NCI-H1694 (cell line): ENCODE measurements at places on chromosomes 3 and 15.

DNA sequence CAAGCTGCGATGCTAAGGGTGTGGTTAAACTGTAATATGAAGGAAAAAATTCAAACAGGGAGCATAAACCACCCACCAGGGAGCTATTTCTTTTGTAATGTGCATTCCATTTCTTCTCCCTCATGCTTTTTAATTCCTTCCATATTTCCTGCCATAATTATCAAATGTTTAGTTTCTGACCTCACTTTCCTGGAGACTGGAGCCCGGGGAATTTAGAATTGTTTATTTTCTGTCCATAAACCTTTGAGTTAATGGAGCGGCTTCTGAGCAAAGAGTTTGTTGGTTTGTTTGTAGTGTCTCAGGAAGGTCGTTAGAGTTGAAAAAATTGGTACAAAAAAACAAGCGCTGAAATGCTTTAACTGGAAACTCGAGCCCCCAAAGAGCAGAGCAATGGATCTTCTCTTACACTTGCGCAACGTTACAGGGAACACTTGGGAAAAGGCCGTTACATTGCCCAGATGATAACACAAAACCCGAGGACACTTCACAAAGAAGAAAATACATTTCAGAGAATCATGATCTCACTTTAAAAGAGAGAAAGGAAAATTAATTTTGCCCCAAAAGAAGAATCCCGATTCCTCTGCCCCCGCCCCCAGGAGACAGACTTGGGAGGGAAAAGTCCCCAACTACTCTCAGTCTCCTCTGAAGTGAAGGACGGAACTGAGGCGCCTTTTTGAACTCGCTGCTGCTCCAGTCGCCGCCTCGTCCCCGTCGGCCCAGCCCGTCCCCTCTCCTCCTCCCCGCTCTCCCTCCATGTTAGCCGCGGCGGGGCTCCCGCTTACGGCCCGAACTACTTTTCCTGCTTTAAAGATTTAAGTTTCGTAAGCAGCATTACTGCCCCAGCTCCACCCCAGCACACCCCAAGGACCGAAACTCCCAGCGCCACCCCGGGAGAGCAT is 842 bp downstream of the FSTL1 start:
- DNase-seq, result no peak

GRCh38 chr3:25448750-25449692 is 21.0 kb downstream of the RARB start:
- DNase-seq, result no peak

- no peak for DNase-seq
Measured at GRCh38 chr3:67305922-67306321, 307.8 kb downstream of the KBTBD8 start.

GRCh38 chr3:177478170-177478867 is 281.0 kb upstream of the TBL1XR1 start:
- no peak for DNase-seq

DNA sequence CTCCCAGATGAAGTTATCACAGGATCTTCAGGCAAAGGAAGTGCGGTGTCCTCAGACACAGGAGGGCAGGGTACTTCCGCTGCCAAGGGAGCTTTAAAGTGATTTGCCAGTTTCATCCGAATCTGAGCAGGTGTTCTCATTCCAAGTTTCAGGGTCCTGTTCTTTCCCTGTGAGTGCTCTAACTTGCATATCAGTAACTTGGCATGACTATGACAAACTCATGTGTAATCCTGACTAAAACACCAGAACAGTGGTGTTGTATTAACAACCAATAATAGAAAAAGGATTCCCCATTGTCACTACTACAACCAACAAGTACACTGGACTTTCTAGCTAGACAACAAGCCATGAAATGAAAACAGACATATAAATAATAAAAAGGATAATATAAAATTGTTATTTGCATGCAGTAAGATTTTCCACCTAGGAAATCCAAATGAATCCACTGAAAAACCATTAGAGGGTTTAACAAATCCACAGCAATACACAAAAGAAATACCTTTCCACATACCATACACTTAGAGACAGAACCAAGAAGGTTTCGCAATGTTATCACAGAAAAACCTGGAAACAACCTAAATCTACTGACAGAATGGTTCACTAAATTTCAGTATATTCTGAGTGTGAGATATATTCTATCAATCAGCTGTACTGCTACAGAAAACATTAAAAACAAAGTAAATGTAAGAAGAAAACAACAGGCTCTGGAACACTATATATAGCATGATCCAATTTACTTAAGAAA is 40.9 kb upstream of the RPL35A start:
- DNase-seq, result no peak

- peak; percentile 38 for DNase-seq
Measured at GRCh38 chr3:113092746-113093145, 102.0 kb downstream of the GTPBP8 start.

GRCh38 chr3:19248143-19248542 is 99.8 kb downstream of the KCNH8 start:
- DNase-seq, result no peak

DNA sequence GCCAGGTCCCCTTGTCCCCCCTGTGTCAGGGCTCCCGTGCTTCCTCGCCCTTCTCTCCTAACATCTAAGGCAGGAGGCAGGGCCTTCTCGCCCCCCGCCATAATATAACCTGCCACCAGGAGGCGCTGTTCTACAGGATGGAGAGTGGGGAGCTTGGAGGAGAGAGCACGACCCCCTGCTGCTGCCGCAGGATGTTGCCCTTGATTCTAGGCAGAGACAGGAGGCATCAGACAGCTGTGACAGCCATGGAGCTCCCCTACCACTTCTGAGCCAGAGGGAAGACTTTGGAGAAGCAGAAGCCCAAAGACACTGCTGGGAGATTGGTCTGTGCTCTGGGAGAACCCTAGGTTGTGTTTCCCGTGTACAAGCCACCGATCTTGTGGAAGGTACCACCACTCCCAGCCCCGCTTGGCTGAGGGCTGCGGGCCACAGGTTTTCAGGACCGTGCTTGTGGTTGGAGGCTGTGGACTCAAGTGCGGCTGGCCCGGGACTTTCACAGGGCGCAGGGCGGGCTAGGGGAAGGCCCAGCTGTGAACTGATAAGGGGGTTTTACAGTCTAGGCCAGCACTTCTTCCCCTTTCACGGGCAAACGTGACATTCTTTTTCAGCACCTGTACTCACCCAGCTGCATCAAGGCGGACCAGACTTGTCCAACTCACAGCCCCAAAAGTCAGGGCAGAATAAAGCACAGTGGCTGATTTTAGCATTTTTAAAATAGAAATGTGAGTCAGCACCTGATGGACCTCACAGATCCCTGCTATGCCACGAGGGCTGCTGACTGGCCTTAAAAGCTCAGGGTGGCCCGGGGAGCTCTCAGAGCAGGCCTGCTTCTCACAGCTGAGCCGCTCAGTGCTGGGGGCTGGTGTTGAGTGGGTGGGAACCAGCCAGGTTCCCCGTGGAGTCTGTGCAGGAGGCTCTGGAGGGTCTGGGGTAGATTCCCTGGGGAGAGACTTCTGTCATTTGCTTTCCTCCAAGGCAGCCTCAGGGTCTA is 2.6 kb upstream of the TIGIT start:
- DNase-seq, result peak; percentile 75

DNA sequence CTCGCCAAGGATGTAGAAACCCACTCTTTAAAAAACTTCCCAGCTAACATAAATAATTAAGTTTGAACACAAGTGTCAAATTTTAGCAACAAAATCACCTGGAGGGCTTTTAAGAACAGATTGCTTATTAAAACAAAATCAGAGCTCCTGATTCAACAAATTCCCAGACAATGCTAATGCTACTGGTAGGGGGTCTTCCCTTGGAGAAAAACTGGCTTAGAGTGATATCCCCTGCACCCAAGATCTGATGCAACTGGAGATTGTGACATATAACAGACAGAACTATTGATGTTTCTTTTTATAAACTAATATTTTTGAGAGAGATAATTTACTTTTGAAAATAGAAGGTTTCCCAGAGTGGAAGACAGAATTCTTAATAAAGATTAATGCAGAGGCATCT is 19.9 kb downstream of the IGSF10 start:
- DNase-seq, result no peak

DNA sequence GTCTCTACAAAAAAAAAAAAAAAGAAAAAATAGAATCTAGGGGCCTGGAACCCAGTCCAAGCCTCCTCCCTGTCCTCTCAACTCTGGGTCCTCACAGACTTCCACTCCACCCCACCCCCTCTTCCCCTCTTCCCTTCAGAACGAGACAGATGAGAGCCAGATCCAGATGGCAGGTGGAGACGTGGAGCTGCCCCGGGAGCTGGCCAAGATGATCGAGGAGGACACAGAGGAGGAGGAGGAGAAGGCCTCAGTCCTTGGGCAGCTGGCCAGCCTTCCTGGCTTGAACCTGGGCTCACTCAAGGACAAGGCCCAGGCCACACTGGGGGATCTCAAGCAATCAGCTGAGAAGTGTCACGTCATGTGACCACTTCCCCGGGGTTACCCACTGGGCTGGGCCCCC is 3.6 kb downstream of the CPLX3 start:
- no peak for DNase-seq

- DNase-seq, result no peak
Measured at GRCh38 chr3:110485389-110485788, 586.2 kb upstream of the NECTIN3 start.

DNA sequence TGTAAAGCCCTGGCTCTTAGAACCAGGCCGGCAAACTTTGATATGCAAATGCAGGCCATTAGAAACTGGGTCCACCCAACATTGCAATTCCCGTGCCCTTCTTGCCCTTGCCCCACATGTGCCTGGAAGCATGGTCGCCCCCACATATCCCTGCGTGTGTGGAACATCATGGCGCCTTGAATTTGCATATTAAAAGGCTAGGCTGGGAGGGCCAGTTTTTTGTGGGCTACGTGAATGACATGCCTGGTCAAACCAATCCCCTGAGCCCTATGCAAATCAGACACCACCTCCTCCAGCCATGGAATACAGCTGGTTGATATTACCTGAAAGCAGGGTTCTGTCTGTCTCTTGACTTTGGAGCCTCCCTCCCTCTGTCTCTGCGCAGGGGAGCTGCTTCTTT is 58.7 kb upstream of the ARHGEF26 start:
- no peak for DNase-seq

DNA sequence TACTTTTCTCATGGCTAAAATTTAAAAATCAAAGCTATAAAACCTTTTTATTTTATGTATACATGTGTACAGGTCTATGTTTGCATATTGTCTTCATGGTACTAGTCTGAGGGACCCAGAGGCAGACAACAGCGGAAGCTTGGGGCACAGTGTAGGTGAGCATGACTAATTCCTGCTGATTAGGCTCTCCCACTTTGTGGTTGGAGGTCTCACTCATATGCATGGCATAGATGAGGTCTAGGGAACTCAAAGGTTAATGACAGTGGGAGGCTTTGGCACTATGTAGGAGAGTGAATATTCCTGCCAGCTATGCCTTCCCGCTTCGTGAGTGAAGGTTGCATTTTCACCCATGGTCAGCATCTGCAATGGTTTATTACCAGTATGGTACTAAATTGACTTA is 47.5 kb upstream of the AADACL2 start:
- no peak for DNase-seq

DNA sequence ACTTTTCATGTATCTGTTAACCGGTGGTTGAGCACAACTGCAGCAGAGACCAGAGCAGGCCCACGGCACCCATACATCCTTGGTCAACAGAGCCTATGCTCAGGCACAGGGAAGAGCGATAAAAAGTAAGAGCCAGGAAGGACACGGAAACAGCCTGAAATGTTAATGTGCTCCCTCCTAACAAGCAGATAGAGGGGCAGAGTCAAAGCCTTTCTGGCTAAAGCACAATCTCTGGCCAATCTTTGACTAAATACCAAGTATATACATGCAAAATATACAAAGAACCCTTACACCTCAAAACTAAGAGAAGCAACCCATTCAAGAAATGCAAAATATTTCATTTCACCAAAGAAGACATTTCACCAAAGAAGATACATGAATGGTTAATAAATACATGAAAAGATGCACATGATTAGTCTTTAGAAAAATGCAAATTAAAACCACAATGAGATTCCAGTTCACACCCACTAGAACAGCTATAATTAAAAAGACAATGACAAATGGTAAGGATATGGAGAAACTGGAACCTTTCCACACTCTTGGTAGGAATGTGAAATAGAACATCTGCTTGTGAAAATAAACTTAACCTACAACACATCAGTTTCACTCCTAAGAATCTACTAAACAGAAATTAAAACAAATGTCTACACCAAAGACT is 88.0 kb downstream of the OSBPL10 start:
- no peak for DNase-seq

- no peak for DNase-seq
Measured at GRCh38 chr3:155302481-155302880, 9.0 kb upstream of the STRIT1 start.
